D341Med (cell line): ENCODE measurements at places on chromosomes 4 and X.
A peak's percentile ranks its signal among the peaks of the same experiment; 100 is the strongest.

GRCh38 chrX:112798736-112799135 is 41.9 kb downstream of the AMOT start:
- DNase-seq, result no peak

DNA sequence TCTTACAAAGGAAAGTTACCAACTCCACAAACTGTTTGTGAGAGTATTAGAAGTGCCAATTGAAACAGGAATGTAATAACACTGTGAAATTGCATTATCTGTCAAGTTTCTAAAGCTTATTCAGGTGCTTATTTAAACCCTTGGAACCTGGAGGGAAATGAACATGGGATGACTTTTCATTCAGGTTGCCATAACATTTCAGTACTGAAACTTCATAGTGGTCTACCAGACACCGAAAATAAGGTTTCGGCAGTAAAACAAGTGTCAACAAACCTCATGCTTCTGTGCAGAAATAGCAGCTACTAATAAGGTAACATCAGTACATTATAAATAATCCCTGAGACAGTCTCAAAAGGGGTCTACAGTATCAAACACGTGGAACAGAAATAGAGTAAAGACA is 890.7 kb upstream of the INTU start:
- DNase-seq, result no peak

GRCh38 chr4:4758681-4759080 is 100.8 kb upstream of the MSX1 start:
- no peak for DNase-seq

GRCh38 chr4:124484940-124485339 is 227.6 kb downstream of the ANKRD50 start:
- DNase-seq, result no peak

- peak; percentile 43 for DNase-seq
Measured at GRCh38 chrX:41481264-41482109, 34.3 kb downstream of the NYX start.

- DNase-seq, result no peak
Measured at GRCh38 chrX:113522814-113523213, 682.2 kb upstream of the AMOT start.

GRCh38 chrX:39220952-39221351 is 419.7 kb downstream of the MID1IP1 start:
- no peak for DNase-seq

GRCh38 chrX:132181364-132181763 is 37.9 kb downstream of the RAP2C start:
- no peak for DNase-seq

DNA sequence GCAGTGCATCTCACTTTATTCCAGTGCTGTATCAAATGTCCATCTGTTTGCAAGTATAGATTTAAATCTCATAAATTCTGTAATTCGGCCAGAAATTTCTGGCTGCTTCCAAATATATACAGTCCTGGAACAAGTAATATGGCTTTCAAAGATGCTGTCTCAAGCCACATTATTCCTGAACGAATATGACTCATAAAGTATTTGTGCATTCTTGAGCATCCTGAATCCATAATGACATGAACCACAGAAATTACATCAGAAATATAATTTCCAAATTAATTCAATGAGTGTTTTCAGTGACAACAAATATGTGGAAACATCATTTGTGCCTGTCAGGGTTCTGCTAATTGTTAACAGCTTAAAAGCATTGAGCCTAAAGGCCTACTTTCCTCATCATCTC is 140.9 kb upstream of the HPGD start:
- no peak for DNase-seq

- DNase-seq, result no peak
Measured at GRCh38 chr4:143288171-143288570, 48.5 kb upstream of the GAB1 start.

DNA sequence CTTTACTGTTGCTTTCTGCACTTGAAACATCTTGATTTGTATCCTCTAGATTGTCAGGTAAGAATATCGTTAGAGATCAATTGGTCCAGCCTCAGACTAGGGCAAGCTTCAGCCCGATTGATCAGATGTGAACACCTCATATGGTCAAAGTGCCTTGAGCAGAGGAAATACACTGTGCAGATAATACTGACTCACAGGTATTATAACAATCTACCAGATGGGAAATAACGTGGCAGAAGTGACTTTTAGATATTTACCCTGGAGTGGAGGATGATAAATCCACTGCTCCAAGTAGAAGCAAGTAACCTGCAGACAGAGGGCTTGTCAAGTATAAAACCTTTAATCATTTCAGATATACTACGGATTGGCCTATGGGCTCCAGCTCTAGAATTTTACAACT is 17.9 kb downstream of the VEGFC start:
- no peak for DNase-seq

DNA sequence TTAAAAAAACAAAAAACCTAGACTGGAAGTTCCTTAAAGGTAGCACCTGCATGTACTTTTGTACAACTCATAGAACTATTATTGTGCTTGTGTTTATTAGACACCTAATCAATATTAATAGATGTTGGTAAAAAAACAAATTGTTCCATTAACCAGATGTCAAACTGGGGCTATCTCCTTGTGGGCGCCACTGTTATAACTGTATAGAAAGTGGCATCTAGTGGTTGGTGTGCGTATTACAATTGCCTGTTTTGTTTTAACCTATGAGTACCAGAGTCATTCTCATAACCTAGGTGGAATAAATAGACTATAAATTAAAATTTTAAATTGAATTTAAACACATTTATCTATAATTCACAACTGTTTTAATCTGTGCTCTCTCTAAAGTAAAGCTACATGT is 97.4 kb downstream of the COL4A5 start:
- no peak for DNase-seq

DNA sequence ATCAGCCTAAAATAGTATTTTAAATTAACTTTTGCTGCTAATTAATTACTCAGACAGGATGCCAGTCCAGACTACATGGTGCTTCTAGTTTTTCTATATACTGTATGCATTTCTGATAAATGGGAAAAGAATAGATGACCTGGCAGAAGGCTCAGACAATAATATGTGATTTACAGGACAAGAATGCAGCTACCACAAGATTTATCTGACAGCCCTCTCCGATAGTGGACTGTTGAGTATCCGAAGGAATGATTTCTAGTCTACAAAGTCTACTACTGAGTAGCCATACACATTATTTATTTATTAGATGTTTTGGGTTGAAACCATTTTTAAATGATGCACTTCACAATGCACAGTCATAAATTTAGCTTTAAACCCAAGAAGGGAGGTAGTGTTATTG is 212.8 kb downstream of the MAB21L2 start:
- no peak for DNase-seq

DNA sequence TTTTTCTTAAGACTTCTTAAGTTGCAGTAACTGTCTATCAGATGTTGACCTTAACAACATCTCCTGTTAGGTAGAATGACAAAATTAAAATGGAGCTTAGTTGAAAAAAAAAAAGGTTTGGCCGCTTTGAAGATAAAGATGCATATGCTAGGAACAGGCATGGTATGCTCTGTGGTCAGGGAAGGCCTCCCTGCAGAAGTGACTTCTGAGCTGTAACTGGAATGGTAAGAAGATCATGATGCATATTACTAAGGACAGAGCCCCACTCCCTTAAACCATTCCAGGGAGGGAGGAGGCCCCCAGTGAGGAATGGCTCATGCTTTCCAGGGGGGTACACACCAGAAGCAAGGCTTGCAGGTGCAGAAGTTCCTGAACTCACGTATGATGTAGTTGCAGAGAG is 43.7 kb downstream of the PDLIM5 start:
- DNase-seq, result no peak

DNA sequence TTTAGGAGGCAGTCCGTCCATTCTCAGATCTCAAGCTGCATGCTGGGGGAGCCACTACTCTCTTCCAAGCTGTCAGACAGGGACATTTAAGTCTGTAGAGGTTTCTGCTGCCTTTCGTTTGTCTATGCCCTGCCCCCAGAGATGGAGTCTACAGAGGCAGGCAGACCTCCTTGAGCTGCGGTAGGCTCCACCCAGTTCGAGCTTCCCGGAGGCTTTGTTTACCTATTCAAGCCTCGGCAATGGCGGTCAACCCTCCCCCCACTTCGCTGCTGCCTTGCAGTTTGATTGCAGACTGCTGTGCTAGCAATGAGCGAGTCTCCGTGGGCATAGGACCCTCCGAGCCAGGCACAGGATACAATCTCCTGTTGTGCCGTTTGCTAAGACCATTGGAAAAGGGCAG is 10.7 kb upstream of the ADH5 start:
- DNase-seq, result no peak

- DNase-seq, result no peak
Measured at GRCh38 chrX:17588303-17588702, 149.0 kb upstream of the SCML1 start.

DNA sequence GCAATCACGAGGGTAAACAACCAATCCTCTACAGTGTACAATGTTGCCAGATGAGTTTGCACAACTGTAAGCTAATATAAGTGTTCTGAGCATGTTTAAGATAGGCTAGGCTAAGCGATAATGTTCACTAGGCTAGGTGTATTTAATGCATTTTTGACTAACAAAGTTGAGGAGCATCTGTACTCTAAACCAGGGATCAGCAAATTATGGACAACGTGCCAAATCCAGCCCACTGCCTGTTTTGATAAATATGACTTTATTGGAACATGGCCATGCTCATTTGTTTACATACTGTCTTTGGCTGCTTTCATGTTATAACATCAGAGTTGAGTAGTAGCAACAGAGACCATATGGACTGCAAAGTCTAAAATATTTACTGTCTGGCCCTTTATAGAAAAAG is 46.3 kb upstream of the ARHGEF6 start:
- DNase-seq, result no peak

- no peak for DNase-seq
Measured at GRCh38 chr4:9808077-9808476, 26.6 kb downstream of the DRD5 start.

DNA sequence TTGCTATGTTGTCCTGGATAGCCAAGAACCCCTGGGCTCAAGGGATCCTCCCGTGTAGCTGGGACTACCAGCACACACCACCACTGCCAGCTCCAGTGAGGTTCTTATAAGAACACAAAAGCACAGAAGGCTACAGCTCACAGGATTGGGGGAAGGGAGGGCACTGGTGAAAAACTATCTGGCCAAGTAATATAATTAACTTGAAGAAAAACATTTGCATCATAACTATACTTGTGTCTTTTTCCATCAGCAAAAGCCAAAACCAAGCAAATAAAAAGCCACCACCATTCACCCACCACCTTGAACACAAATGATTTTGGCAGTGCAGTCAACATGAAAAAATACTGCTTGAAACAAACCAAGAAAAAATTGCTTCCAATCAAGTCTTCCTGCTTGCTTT is 188.2 kb downstream of the MAML3 start:
- DNase-seq, result no peak

- DNase-seq, result no peak
Measured at GRCh38 chrX:111387470-111388070, 24.4 kb downstream of the DCX start.

- no peak for DNase-seq
Measured at GRCh38 chrX:43500246-43500645, 155.9 kb upstream of the MAOA start.

- DNase-seq, result no peak
Measured at GRCh38 chrX:9708086-9708485, 57.6 kb downstream of the GPR143 start.

DNA sequence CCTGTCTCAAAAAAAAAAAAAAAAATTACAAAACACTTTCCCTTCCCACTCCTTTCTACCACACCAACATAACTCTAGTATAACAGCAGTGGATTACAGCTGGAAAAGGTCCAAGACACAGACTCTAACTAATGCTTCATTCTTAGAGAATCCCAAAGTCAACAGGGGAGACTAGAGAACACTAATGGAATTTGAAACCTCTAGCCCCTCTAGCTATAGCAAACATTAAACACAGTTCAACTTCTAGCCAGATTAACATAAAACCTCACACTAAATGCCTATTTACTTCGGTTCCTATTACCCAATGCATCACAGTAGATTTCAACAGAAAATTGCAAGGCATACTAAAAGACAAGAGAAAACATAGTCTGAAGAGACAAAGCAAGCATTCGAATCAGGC is 10.5 kb upstream of the DHX15 start:
- DNase-seq, result no peak

DNA sequence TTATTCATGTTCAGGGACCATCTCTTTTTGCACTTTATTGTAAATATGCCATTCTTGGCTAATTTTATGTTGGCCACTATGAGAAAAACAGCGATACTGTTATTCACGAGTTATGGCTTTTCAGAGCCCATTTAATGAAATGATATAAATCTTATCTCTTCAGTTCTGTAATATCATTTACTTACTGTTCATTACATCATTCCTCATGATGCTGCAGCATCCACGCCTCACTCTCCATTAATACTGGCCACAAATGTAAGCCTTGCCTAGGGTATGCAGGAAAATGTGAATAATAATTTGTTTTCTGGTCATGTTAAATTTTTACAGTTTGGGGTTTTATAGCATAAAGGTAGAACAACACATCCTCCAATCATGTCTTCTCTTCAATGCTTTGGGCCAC is 639.6 kb downstream of the SMARCA1 start:
- DNase-seq, result no peak

GRCh38 chrX:149757206-149758067 is 16.4 kb upstream of the HSFX1 start:
- DNase-seq, result no peak

DNA sequence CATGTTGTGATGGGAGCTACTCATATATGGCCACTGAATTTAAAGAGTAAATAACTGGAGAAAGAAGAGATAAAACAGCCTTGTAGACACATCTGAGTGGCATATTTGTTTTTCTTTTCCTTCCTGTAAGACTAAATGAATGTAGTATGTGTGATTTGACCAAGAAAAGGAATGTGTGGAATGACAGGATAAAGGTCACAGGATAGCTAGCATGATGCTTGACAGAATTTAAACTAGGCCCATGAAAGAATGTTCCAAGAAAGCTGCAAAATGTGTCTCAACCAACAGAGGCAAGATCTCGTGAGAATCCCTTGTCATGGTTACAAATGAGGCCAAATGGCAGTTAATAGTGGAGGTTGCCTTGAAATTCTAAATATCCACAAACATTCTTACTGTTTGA is 137.0 kb downstream of the KCNIP4 start:
- DNase-seq, result no peak

- no peak for DNase-seq
Measured at GRCh38 chr4:60655356-60655755, 544.8 kb upstream of the ADGRL3 start.

DNA sequence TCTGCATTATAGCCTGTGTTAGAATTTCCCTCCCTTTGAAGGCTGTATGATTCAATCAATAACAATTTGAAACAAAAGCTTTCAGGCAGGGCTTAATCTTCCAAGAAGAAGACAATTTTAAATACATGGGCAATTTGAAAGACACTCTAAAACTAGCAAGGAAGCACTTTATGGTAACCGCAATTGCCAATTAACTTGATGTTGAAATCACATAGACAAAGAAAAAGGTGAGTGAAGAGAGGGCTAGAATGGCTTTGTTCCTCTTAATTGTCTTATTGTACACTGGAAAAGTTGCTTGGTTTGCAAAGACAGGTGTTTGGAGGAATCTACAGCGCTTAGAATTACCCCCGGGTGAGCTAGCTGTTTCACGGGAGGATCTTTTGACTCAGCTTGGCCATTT is 74.4 kb upstream of the PRKX start:
- DNase-seq, result no peak

GRCh38 chrX:87578978-87579377 is 61.4 kb downstream of the KLHL4 start:
- DNase-seq, result no peak
